ENCODE measurements at places on chromosomes 16 and 17.

DNA sequence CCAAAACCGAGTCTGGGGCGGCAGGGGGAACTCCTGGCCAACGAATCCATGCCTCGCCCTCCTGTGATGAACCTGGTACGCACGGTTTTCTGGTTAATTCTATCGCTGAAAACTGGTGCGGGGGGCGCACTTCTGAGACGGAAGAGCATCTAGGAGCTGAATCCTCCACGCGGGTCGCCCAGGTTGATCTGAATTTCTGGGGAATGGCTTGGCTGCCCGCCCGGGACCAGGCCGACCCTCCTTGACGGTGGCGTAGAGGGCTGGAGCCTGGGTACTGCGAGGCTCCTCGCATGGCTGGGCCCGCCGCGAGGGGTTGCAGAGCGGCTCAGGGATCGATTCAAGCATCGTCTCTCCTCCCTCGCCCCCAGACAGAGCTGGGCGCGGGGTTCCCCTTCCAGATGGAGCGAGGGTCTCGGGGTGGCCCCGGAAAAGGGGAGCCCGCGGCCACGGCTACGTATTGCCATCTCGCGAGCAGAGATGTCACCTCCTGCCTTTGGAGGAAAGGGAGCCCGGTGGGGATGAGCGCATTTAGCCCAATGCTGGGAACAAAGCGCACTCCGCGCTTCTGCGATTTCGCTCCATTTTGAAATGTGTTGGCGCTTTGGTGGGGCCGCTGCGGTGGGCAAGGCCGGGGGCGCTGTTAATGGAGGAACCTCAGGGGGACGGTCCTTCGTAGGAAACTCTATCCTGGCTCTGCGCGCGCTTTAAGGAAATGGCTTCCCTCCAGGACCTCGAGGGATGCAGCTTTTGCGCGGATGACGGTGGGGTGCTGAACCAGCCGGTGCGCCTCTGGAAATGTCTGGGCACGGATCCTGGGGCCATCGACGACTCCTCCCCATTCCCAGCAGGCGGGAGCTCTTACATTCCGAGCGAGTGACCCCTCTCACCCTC is 2.7 kb downstream of the MAPT start:
- no peak for DNase-seq

DNA sequence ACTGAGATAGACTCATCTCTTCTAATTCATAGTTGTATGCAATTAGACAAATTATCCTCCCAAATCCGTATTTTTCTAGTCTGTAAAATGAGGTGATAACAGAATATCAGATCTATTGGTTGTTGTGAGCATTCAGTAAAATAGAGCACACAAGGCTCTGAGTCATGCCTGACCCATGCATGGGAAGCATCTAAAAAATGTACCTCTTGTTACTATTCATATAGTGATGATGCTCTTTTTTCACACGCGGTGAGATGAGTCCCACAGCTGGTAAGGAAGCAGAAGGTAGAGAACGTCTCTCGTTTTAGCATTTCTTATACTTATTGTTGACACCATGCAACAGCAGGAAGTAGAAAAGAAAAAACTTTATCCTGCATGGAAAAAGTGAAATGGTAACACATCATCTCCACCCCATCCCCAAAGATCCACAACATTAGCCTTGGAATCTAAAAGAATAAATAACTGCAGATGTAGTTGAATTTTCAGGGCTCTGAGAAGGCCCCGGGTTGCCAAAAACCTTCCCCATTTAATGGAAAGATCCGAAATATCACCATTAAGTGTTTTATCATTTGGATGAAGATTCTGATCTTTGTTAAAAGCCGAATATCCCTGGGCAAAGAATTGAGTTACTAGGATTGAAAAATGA is 215.6 kb downstream of the TMEM114 start:
- DNase-seq: no peak

DNA sequence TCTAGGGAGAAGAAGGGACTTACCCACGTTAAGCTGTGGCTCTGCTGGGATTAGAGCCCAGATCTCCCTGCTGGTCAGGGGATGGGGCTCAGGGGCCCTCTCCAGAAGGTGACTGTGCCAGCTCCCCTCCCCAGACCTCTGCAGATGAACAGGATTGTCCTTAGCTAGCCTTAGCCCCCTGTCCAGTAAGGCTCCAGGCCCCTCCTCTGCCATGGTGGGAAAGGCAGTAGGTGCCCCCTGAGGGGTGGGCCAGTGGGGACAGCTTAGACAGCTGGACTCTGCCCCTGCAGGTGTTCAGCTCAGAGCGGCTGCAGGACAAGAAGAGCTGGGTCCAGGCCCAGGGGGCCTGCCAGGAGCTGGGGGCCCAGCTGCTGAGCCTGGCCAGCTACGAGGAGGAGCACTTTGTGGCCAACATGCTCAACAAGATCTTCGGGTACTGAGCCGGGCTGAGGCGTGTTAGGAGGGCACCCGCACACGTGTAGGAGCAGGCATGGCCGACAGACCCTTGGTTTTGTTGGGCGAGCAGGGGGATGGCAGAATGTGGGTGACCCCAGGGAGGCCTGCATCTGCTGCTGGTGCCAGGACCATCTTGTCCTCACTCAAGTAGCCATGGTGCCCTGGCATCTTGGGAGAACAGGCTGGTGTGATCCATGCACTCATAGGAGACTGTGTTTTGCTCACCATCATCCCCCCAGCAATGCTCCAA is 50.9 kb downstream of the MRC2 start:
- no peak for DNase-seq

GRCh38 chr17:77690271-77691161 is 268.0 kb upstream of the TNRC6C start:
- no peak for DNase-seq

DNA sequence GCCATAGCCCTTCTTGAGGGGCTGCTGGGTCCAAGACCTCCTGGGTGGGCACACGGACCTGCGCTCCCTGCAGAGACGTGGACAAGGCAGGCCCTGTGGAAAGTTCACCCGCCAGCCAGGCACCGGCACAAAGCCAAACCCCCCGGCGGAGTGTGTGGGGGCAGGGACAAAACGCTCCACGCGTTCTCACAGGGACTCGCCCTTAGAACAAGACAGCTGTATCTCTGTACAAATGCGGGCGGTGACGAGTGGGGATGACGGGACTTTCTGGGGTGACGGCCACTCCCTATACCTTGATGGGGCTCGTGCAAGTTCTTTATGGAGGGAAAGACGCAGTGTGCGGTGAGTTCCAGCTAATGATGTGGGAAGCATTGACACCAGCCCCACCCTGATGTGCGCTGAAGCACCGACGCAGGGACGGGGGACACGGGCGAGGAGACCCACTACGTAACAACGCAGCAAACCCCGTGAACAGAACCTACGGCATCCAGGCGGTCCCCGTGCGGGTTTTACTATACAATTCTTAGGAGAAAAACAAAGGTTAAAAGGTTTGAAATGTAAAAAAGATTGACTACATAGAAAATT is 49.4 kb downstream of the LMF1 start:
- DNase-seq: no peak

DNA sequence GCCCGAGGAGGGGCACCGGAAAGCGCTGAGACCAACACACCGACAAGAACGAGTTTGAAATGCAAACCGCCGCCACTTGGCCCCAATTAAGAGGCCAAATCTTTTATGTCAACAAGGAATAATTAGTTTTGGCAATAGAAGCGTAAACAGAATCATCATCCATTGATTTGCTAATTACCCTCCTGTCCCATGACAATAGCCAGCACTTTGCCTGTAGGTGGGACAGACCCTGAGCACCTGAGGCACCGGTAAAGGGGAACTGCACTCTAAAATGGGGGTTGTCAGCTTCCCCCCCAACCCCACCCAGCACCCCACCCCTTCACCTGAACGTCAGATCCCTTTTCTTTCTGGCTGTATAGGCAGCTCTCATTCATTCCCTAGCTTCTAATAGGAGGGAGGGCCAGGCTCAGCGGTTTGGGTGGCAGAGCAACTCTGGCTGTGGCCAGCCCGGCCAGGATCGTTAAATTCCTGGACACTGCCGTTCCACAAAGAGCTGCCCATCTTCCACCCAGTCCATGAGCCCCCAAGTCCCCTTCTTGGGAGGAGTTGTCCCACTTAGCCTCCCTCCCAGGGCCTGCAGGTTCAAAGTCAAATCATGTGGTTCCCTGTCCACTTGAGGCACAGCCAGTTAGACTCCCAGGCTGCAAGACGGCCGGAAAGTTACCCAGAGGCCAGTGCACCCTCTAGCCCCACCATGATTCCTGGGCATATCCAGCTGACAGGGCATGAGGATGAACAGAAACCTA is 45.8 kb downstream of the WNT3 start:
- DNase-seq: no peak

Measured in activated CD4-positive, alpha-beta T cell treated with anti-CD3 and anti-CD28 coated beads, Interleukin-2, amount 50 U/mL, for 1 hour (primary cell).